ENCODE measurements at places on chromosomes 13 and 19.

- DNase-seq: no peak
Measured at GRCh38 chr13:73851104-73851503, 283.1 kb downstream of the KLF12 start.

DNA sequence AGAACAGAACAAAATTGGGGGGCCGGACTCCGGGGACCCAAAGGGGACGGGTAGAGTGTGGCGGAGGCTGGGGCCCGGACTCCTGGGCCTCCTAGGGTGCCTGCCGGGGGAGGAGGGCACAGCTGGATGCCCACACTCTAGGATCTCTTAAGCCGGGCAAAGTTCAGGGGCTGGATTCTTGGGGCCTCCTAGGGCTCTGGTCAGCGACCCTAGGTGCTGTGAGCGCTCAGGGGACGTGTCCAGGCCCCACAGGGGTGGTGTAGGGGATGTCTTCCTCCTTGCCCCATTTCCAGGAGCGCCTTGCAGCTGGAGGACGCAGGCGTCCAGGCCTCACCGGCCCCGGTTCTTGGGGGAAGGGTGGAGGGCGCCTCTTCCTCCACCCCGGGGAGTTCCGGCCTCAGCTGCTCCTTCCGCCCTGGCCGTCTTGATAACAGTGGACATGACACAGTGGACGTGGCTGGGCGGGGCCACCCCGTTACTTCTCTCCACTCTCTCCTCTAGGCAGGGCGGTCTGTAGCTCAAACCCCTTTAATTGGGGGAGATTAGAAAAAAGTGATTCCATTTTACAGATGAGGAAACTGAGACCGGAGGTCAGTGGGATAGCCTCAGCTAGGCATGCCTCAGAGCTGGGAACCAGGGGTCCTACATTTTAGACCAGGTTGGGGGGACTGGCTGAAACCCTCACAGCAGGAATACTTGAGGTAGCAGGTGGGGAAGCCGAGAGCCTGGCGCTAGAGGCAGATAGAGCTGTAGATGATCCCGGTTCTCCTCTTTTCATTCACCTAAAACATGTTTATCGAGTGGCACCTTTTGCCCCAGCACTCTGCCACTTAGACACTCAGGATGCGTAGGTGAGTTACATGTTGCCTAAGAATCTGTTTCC, 705 bp downstream of the STXBP2 start:
- peak; percentile 91 for DNase-seq

DNA sequence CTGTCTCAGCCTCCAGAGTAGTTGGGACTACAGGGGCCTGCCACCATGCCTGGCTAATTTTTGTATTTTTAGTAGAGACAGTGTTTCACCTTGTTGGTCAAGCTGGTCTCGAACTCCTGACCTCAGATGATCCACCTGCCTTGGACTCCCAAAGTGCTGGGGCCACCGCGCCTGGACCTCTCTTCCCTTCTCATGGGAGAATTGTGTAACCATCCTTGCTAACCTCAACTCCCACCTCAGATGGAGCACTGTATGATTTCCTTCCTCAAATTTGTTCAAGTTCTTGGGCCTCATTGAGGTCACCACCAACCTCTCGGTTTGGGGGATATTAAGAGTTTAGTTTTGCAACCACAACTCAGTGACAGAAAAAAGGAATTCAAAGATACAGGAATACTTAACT, 10.7 kb downstream of the LILRA5 start:
- DNase-seq: no peak

DNA sequence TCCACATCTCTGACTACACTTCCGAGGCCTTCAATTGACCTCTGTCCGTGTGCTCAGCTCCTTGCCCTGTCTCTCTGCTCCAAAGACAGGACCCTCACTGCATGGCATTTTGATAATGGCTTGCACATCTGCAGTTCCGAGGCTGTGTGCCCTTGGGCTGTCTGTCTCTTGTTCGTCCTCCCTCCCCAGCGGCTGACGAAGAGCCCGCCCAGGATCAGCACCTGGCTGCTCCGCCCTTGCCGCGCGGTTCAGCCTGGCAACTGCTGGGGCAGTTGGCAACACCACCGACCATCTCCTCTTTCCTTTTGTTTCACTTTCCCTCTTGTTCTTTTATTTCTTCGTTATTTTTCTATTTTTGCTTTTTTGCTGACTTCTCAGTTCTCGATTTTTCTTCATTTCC, 270.4 kb downstream of the TEX29 start:
- DNase-seq: no peak

DNA sequence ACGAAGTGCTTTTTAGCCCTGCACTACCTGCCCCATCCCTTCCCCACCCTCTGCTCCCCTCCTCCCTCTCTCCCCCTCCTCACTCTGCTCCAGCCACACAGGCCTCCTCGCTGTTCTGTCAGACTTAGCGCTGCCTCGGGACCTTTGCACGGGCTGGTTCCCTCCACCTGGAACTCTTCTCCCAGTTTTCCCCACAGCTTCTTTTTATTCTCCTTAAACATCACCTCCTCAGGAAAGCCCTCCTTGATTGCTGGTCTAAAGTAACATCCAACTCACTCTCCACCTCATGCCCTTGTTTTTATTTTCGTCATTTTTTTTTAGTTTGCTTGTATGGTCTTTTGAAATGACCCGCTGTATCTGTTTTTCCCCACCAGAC, 19.6 kb upstream of the ZNRF4 start:
- no peak for DNase-seq

DNA sequence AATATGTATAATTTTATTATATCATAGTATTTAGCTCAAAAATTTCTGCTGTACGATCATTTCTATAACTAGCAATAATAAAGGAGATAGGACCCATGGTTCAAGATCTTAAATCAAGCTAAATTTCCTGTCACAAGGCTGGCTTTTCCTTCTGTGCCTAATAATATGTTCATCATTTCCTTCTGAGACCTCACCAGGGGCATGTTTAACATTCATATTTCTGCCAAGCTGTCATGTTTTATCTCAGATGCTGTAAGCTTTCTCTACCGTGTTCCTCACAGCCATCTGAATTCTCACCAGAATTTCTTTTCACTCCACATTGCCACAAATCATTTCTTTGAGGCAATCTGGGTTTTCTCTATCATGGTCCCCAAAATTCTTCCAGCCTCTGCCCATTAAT, 482.3 kb upstream of the SGCG start:
- no peak for DNase-seq

GRCh38 chr13:43650882-43651281, 135.9 kb downstream of the ENOX1 start:
- no peak for DNase-seq

- peak; percentile 85 for DNase-seq
Measured at GRCh38 chr13:44132710-44133109, 240.9 kb upstream of the SERP2 start.

DNA sequence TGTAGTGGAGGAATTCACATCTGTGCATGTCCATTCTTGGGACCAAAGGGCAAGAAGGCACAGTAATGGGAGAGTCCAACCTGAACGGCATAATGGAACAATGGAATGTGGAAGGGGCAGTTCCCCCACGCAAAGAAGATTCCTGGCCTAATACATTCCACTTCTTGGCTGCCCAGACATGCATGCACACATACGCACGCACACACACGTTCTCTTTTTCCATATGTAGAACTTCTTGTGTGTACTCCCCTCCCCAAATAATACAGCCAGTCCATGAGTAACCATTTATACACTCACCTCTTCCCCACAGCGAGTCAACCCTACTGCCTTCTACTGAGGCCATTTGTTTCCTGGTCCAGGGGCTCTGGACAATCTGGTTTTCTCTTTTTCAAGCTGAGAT, 6.0 kb upstream of the STK24 start:
- no peak for DNase-seq

- no peak for DNase-seq
Measured at GRCh38 chr13:81568824-81569223, 1227.9 kb upstream of the SPRY2 start.

- no peak for DNase-seq
Measured at GRCh38 chr13:44972956-44973581, 16.2 kb downstream of the NUFIP1 start.

DNA sequence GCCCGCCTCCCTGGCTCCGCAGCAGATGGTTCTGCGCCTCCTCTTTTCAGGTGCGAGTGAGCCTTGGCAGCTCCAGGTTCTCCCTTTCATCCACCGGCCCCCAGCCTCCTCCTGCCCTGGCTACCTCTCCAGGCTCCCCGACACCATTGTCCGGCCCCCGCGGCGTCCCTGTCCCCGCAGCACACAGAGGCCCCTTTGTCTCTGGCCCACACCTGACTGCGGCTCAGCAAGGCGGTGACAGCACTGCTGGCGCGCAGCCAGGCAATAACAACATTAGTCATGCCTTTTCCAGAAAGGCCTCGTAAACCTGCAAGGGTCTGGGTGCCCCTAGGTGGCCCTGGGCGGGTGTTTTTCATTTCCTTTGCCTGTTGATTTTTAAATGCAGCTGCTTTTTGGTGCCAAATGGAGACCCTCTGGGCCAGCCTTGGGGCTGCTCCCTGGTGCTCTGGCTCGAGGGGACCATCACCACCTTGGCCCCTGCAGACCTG, 73.2 kb upstream of the MEDAG start:
- no peak for DNase-seq

- DNase-seq: peak; percentile 95
Measured at GRCh38 chr19:41308450-41309179, 1.4 kb upstream of the CCDC97 start.

DNA sequence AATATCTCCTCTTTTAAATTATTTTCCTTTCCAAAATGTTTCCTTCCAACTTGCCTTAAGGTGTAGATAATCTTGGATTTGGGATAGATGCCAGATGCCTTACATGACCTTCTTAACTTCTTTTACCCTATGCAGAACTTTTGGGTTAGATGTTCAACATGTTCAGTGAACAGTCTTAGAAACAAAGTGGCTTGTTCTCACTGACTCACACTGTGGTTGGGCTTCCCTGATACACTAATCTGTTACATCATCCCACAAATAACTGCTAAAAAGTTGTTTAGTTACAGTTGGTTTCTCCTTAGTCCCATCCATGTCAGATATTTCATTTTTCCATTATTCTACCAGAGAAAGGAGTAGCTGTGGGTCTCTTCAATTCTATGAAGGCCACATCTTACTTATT, 2638.2 kb downstream of the PCDH9 start:
- no peak for DNase-seq

GRCh38 chr19:14080887-14081796, 4.4 kb downstream of the C19orf67 start:
- DNase-seq: peak; percentile 98

GRCh38 chr19:33813391-33814101, 16.9 kb downstream of the KCTD15 start:
- DNase-seq: no peak

GRCh38 chr19:19525611-19526380, 2.9 kb upstream of the YJEFN3 start:
- DNase-seq: no peak

GRCh38 chr13:94327318-94327717, 152.2 kb downstream of the DCT start:
- DNase-seq: no peak

GRCh38 chr13:107361666-107362065, 793.7 kb upstream of the ARGLU1 start:
- no peak for DNase-seq

GRCh38 chr19:50843701-50844221, 10.4 kb upstream of the KLK15 start:
- no peak for DNase-seq

DNA sequence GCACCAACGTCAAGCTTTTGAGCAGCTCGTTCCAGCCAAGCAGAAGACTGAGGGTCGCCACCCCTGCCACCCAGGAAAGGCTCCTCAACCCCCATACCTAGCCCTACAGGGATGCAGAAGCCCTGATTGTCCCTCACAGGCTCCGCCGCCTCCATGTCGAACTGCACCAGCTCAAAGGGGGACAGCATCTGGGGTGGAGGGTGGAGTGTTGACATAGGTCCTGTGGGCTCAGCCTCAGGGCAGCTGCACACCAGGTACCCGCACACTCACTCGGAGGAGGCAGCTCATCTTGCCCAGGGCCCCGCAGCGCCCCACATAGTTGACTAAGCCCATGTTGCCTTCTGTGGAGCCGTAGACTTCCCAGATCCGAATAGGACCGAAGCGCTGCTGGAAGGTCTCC, 11.6 kb downstream of the SLC27A5 start:
- DNase-seq: no peak

DNA sequence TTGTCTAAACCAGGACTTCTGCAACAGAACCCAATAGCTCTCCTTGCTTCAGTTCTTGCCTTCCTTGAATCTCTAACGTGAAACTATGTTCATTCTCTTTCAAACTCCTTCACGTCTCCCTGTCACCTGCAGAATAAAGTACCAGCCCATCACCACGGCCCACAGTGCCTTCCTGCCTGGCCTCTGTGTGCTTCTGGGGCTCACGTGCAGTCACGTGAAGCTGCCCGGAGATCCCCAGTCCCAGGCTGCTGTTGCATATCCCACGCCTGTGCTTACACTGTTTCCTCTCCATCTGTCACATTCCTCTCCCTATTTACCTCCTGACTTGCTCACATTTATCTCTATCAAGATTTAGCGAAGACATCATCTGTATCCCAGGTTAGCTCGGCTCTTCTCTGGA, 102.8 kb downstream of the STARD13 start:
- no peak for DNase-seq

DNA sequence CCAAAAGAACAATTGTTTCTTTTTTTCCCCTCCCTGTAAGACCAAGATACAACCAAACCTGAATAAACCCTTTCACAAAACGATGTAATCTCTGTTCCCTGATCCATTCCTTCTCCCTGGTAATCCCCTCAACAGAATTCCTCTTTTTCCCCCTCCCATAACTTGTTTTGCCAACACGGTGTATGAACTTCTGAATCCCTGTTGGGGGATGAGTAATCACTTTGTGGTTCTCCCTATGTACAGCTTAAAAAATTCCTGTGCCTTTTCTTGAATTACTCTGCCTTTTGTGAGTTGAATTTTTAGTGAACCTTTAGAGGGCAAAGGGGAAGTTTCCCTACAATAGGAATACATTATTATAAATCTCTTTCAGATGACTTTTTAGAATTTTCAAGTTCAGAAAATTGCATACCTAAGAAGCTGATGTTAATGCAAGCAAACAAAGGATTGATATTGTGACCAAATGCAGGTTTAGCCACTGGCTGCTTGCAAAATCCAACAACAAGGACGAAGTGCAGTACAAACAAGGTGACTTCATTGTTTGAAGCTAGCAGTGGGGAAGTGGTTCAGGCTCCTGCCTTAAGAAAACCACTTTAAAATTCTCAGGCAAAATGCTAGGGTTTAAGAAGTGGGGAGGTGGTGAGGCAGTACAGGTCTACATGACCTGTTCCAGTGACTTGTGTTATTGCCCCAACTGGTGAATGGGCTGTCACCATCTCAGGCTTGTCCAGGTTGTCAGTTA, 15.0 kb upstream of the EPSTI1 start:
- no peak for DNase-seq

GRCh38 chr19:16721051-16721450, 1.4 kb downstream of the NWD1 start:
- DNase-seq: no peak

GRCh38 chr13:73059460-73060250, 850 bp downstream of the KLF5 start:
- peak; percentile 70 for DNase-seq

- DNase-seq: no peak
Measured at GRCh38 chr19:17103177-17103576, 27.6 kb downstream of the MYO9B start.

GRCh38 chr13:44302940-44303575, 70.6 kb upstream of the SERP2 start:
- no peak for DNase-seq

Measured in Right ventricle myocardium inferior (tissue), 1 donor.